Jurkat, Clone E6-1 (cell line): ENCODE measurements at places on chromosomes 7 and 10.

DNA sequence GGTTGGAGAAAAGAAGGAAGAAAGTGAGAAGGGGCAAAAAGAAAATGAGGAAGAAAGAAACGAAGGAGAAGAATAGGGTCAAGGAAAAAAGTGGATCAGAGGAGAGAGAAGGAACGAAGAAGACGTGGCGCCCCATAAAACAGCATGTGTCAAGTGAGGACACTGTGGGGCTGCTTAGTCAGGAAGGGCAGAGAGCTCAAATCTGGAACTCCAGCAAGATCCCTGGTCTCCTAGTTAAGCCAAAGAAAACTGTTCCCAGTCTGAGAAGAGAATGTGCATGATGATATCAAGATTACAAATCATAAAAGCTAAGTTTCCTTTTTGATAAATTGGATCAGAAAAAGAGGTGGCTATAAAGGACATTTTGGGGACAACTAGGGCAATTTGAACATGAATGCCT, 33.0 kb downstream of the CREB3L2 start:
- no peak for DNase-seq

DNA sequence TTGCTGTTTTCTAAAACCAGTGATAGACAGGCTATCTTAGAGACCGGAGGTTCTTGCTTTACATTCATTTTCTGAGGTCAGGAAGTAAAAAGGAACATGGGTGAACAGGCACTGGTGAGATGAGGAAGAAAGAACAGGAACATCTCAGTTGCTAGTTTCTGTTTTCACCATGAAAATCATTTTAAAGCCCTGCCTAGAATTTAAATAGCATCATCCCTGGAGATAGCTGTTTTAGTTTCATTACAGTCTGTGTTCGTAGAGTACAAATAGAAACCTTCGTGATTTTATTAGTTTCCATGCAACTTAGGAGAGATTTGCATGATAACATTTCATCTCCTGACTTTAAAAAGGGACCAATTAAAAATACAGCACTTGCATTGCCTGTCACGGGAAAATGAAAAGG, 14.7 kb downstream of the KCNMA1 start:
- DNase-seq: no peak

- DNase-seq: no peak
Measured at GRCh38 chr7:20906801-20907453, 120.2 kb upstream of the SP8 start.

DNA sequence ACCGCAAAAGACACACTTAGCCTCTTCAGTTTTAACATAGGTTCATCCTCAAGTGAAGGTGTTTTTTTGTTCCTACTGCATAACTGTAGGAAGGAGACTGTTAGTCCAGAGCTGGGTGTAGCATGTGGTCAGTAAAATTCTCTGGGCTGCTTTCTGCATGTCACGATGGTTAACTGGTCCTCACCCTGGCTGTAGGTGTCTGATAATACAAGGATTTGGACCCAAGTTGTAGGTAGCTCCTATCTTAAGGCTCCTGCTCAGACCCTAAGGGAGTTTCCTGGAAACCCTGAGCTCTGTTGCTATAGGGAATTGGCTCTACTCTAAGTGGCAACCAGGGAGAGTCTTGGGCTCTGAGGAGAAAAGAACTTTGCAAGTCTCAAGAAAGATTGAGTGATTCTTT, 112.9 kb downstream of the SAMD9 start:
- DNase-seq: no peak

DNA sequence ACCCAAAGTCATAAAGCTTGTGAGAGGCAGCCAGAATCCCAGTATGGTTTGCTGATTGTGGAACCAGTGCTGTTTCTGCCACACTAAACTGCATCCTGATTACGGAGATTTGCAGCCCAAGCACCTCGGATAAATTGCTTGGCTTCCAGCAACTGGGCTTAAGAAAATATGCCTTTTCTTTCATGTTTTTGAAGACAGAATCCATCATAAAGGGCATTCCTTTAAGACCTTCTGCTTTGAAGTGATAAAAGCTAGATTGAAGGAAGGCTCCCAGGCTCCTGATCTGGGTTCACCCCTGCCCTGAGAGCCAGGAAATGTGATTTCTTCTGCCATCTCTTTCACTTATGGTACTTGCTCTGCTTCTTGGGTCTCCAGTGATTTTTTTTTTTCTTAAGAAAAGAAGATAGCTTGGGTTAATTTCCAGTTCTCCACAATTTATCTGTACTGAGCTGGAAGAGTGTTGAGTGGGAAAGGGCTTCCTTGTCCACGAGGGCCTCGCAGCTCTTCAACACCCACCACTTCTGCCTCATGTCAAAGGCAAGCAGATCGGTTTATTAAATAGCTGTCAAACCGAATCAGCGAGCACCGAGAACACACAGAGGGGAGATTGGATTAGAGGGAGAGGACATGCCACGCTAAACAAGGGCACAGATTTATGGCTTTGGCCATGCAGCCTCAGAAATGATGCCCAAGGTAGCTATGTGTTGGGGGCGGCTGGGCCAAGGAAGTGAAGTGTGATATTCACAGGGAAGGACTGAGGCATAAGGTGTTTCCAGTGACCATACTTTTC, 94.9 kb upstream of the TBX20 start:
- no peak for DNase-seq

DNA sequence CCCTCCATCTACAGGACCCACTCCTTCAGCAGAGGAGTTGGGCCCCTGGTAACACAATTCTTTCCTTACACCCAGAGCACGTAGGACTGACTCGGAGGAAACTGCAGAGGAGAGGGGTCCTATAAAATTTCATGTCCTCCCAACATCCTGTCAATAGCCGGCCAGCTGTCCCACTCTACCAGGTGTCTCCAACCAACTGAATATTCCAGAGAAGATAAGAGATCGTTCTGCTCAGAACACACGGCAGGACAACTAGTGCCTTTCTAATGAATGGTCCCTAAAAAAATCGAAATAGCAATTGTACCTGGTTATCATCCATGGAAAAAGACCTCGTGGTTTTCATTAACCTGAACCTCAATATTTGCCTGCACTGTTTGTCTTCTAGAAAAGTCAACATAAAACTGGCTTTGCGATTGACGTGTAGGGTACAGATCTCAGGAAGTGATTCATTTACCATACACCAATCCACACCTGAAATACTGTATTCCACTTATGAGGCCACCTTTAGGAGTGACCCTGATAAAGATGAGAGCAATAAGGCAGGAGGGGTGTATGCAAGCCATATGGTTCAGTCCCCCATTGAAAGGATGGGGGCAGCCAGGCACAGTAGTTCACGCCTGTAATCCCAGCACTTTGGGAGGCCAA, 111.7 kb downstream of the PARP12 start:
- no peak for DNase-seq

DNA sequence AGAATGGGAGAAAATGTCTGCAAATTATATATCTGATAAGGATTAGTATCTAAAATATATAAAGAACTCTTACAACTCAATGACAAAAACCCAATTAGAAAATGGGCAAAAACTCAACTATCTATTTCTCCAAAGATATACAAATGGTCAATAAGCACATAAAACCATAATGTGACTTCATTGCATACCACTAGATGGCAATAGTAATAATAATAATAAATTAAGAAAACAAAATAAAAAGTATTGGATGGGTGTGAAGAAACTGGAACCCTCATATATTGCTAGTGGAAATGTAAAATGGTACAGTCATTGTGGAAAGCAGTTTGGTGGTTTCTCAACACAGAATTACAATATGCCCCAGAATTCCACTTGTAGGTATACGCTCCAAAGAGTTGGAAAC, 98.8 kb downstream of the VIPR2 start:
- DNase-seq: no peak

DNA sequence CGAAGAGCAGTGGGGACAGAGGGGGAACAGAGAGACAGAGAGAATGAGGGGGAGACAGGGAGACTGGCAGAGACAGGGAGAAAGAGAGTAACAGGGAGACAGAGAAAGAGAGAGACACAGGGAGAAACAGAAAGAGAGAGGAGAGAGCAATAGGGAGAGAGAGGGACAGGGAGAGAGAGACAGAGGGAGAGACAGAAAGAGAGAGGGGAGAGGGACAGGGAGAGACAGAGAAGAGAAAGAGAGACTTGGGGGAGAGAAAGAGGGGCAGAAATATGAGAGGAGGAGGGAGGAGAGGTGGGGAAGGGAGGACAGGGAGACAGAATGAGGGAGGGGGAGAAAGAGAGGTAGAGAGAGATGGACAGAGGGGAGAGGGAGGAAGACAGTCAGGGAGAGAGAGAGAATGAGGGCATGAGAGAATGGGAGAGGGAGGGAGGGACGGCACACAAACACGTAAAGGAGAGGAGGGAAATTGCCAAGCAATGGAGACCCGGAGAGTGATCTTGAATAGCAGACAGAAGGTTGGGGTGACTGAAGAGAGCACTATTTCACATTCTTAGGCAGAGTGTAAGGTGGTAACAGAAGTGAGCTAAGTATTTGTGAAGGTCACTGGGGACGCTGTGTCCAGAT, 33.3 kb upstream of the KCNMA1 start:
- DNase-seq: no peak

GRCh38 chr7:153006911-153007310, 247.4 kb downstream of the ACTR3B start:
- DNase-seq: no peak

GRCh38 chr10:123266971-123267370, 112.8 kb downstream of the BUB3 start:
- no peak for DNase-seq

- no peak for DNase-seq
Measured at GRCh38 chr7:17421941-17422340, 123.5 kb downstream of the AHR start.

- DNase-seq: peak; percentile 65
Measured at GRCh38 chr10:99993701-99994689, 15.8 kb downstream of the DNMBP start.

DNA sequence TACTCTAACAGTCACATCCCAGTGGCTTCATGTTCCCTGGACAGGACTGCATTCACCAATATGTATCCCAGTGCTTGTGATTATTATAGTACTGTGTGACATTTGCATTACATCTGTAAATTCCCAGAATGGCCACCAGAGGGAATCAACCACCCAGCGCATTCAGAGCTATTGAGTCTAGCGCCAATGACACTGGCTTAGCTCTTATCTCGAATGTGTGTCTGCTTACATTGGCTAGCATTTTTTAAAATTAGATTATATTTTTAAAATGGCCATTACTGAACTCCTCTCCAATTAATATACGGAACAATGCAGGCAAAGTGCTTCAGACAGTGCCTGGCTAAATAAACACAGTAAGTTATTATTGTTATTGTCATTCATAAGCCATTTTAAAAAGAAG, 36.3 kb downstream of the TRIL start:
- peak; percentile 63 for DNase-seq

DNA sequence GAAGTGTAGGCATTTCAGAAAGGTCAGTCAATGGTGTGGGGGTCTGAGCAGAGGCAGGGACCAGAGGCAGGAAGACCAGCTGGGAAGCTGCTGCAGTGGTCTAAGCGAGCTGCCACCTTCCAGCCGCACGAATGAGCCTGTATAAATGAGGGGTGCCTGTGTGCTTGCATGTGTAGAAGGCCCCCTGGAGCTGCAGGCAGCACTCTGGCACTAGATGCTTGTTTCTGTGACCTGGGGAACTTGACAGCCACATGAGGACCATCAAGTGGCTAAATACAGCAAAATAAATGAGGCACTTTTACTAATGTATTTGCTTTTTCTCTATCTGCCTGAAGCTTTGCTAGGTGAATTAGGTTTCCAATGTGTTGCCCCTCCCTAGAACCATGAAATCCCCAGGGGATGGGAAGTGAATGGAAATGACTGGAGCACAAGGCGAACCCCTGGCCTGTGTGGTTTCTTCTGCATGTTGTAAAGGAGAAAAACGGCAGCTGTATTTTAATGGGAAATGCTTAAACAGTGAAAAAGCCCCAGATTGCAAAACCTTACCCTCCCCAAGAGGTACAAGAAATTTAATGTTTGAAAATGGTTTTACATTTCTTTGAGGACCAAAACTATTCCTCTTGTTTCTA, 57.7 kb downstream of the PYROXD2 start:
- DNase-seq: no peak

DNA sequence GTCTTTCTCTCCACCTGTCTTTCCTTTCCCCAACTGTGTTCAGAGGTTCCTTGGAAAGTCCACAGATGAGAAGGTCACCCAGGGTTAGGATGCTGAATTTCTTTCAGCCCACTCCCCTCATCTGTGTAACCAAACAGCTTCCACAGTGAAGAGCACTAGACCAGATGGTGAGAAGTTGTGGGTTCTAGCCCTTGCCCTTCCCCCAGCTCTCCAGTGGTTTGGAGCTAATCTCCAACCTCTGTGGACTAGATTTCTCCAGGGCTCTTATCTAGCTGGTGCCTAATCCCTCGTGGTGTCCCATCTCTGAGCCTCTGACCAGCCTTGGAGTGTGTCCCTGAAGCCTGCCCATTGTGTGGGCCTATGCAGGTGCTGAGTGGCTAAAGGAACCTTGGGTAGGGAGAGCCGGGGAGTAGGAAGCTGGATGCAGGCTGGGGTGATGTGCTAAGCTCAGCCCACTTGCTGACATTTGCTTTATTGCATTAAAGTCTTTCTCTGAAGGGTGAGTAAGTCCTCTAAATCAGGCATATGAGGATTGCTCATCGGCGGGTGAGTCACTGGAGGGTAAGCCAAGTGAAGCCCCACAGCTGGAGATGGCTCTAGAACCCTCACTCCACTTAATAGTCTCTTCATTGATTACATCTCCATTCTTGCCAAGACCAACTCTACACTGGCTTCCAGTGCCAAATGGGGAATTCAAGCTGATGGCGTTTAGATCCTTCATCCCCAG, 14.9 kb downstream of the DUSP5 start:
- DNase-seq: no peak

DNA sequence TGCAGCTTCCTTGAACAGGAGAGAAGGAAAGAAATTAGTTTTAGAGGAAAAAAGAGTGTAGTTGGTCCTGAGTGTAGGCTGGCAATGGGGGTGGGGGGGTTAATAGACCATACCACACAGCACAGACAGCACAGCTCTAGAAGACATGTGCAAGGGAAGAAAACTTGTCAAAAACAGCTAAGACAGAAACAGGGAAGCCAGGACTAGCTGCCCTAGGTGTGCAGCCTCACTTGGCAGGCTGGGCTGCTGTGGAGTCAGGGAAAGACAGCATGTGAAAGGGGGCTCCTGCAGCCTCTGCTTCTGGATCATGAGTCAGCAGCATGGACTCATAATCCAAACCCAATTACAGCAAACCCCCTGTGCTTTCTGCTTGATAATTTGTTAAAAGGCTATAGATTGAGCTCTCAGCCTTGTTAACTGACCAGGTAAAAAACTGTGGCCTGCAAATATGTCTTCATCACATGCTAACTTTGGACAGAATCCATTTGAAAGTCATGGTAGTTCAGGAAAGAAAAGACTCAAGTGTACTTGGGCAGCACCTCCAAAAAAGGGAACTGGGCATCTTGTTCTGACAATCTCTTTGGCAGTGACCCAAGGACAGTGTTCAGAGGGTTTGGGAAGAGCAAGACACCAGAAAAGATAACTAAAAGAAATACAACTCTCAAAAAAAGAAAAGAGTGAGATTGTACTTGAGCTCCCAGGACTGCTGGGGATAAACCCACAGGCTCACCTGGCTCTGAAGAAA, 142.2 kb upstream of the VWC2 start:
- DNase-seq: no peak

- DNase-seq: no peak
Measured at GRCh38 chr7:3310884-3311283, 9.8 kb downstream of the SDK1 start.

GRCh38 chr7:50196719-50197118, 103.7 kb upstream of the ZPBP start:
- no peak for DNase-seq
